Karpas-422 (cell line): ENCODE measurements at places on chromosomes 6 and 20.
A peak's percentile ranks its signal among the peaks of the same experiment; 100 is the strongest.

DNA sequence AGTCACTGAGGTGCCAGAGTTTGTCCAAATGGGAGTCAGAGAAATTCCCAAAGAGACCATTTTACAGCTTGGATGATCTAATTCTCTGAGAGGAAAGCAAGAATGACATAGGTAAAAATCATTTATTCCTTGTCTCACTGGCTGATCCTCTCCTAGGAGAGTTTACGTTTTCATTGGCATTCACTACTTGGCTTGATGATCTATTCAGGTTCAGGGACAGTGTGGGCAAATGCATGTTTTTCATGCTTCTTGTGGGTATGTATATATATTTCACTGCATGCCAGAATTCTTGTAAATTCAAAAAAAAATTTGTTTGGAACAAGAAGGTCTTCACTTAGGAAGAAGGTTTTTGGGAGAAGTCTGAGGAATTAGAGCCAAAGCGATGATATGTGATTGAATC is 403.4 kb upstream of the JAG1 start:
- no peak for DNase-seq

- no peak for DNase-seq
These were observed 231.8 kb upstream of the QKI start for GRCh38 chr6:163182696-163183095.

GRCh38 chr6:160132776-160133338 is 11.2 kb downstream of the SLC22A1 start:
- no peak for DNase-seq

DNA sequence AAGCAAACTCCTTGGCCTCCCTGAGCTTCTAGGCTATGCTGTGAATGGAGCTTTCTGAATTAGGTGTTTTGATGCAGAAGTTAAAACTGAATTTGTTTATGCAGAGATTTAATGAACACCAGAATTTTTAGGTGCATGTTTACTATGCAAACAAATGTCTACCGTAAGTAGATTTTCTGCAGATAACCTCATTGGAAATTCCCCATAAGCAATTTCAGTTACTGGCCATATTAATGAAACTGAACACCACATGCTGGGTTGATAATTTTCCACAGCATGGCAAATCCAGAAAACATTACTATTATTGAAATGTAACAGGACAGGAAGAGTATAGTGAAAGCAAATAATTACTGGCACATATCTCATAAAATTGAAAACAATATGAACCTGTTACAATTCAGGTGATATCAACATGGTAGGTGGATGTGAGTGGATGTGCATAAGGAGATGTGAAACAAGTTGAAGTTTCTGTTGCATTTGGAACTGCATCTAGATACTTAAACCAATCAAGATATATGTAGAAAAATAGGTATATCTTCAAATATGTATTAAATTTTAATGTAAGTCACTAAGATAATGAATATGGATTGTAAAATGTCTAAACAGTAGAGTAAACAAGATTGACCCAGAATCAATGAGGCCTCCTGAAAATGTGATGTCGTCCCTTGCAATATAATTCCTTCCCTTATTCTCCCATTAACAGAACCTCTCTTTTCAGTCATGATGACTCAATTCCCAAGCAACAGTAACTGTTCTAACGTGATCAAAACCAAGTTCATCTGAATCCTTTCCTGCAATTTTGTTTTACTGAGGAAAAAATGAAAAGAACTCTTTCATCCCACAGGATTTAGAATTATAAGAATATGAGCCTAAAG is 11.0 kb downstream of the PTCHD4 start:
- DNase-seq: no peak

DNA sequence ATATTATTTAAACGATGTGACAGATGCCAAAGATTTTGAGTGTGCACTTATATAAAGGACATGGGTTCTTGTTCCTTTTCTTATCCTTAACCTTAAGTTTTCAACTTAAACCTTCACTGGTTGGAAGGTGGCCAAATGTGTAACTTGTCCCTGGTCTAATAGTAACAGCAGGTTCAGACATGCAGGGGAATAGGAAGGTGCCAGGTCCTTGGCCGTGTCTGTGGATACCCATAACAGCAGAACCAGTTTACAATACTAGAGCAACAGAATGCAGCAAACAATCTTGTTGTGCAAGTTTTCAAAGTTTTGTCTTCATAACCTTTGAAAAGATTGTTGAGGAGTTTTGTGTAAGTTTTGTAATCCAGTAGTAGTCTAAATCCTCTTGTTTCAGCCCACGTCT is 4.4 kb downstream of the MYB start:
- DNase-seq: no peak

- no peak for DNase-seq
These were observed 694.9 kb downstream of the PRKN start for GRCh38 chr6:162032620-162033019.

GRCh38 chr20:56249956-56250355 is 1.4 kb downstream of the MC3R start:
- DNase-seq: no peak

DNA sequence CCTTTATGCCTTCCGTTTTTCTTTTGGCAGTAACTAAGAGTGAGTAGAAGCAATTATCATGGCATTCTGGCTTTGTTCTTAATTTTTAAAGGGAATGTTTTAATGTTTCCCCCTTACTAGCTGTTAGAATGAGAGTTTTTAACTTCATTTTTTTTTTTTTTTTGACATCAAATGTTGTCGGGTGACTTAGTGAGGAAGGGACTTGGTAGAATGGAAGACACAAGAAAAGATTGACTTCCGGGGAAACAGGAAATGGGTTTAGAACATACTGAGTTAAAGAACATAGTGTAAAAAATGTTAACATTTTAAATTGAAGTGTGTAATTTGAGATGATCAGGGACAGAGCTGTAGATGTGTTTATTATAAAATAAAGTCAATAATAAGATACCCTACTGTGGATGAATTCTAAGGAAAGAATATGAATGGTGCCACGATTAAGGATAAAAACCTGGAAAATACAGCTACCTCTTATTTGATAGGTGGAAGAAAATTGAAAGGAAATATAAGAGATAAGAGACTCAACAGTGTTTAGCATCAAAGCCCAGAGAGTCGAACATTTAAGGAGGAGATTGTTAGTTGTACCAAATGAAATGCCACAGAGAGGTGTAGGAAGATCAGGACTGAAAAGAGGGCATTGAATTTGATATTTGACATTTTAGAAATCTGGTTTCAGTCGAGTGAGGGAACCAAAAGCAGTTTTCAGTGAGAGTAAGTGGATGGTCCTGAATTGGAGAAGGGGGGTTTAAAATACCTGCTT is 9.4 kb downstream of the HSF2 start:
- no peak for DNase-seq

DNA sequence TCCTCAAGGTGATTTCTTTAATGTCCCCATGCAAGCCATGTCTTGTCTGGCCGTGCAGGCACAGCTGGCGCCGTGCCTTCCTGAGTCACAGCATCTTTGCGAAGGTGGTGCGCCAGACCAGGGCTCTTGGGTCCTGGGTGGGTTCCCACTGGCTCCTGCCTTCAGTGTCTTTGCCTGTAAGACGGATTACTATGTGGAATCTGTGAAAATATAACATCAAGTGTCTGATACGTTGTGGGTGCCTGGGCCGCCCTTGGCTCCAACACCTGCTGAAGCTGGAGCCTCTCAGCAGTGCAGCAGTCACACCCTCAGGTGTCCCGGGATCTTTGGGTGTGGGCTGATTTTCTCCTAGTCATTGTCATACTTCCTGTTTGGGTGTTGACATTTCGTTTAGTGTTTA is 3.2 kb downstream of the OSBPL2 start:
- no peak for DNase-seq

GRCh38 chr20:32160341-32160740 is 47.2 kb downstream of the PLAGL2 start:
- no peak for DNase-seq

GRCh38 chr6:156953479-156954146 is 176.4 kb downstream of the ARID1B start:
- DNase-seq: peak; percentile 63

- no peak for DNase-seq
These were observed 26.3 kb upstream of the TFB1M start for GRCh38 chr6:155340464-155341129.

- DNase-seq: no peak
These were observed 417.4 kb downstream of the KHDRBS2 start for GRCh38 chr6:61868507-61869080.

- no peak for DNase-seq
These were observed 331.5 kb upstream of the MAP3K7 start for GRCh38 chr6:90918361-90918760.

GRCh38 chr20:57619051-57619831 is 985 bp downstream of the ZBP1 start:
- peak; percentile 64 for DNase-seq

GRCh38 chr6:139627091-139627490 is 252.6 kb upstream of the CITED2 start:
- no peak for DNase-seq

DNA sequence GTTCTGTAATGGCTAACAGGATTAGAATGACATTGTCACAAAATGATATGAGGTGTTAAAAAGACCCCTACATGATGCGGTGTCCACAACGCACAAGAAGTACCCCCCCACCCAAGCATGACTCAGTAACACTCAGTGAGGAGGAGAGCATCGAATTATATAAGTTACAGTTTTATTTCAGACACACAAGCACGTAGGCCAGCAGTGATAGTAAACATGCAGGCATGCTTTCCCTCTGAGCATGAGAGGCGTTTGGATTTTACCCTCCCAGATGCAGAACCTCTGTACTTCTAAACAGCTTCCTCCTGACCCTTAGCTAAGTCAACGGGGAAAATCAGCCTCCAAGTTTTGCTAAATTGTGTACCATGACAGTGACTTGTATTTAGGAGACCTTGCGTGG is 23.9 kb downstream of the GNAS start:
- DNase-seq: no peak
